Activated CD4-positive, alpha-beta T cell treated with anti-CD3 and anti-CD28 coated beads for 48 hours (primary cell): ENCODE measurements at places on chromosomes 12 and 14.
A peak's percentile ranks its signal among the peaks of the same experiment; 100 is the strongest.

- no peak for DNase-seq
Measured at GRCh38 chr14:68271913-68272391, 452.4 kb downstream of the RAD51B start.

- no peak for DNase-seq
Measured at GRCh38 chr12:59736359-59736758, 140.5 kb downstream of the SLC16A7 start.

DNA sequence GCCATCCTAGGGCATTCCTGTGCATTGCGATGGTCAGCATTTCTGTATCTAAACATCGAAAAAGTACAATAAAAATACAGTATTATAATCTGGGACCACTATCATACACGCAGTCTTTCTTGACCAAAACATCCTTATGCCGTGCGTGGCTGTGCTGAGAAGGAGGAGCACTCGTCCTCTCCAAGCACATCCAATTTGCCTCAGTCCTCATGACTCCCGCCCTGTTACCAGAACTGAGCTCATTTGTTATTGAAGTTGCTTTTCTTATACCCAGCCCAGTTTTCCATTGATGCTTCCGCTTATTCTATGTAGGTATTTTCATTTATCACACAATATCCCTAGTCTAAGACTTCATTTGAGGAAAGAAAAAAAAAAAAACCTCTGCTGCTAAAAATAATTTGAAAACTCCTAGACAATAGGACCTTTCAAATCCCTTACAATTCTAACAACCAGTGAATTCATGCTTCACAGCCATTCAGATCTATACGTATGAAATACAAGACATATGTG lies 236.9 kb upstream of the PLEKHG7 start:
- no peak for DNase-seq

- no peak for DNase-seq
Measured at GRCh38 chr12:48946205-48946604, 11.1 kb downstream of the ARF3 start.

DNA sequence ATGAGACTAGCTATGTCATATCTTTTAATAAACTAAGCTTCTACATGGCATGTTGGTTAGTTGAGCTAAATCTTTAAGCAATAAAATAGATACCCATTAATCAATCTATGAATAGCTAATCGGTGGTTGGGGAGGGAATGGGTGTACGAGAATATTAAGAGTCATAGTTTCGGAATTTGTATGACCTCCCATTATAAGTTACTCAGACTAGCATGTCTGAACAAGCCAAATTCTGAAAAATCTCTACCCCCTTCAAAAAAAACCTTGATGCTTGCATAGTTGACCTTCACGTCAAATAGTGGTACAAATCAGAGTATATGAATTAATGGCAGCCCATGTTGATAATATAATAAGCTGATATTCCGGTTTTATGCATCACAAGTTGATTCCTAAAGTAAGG lies 60.0 kb downstream of the PLEKHG7 start:
- no peak for DNase-seq

GRCh38 chr12:8648576-8649205 lies 13.9 kb downstream of the MFAP5 start:
- DNase-seq: peak; percentile 86

DNA sequence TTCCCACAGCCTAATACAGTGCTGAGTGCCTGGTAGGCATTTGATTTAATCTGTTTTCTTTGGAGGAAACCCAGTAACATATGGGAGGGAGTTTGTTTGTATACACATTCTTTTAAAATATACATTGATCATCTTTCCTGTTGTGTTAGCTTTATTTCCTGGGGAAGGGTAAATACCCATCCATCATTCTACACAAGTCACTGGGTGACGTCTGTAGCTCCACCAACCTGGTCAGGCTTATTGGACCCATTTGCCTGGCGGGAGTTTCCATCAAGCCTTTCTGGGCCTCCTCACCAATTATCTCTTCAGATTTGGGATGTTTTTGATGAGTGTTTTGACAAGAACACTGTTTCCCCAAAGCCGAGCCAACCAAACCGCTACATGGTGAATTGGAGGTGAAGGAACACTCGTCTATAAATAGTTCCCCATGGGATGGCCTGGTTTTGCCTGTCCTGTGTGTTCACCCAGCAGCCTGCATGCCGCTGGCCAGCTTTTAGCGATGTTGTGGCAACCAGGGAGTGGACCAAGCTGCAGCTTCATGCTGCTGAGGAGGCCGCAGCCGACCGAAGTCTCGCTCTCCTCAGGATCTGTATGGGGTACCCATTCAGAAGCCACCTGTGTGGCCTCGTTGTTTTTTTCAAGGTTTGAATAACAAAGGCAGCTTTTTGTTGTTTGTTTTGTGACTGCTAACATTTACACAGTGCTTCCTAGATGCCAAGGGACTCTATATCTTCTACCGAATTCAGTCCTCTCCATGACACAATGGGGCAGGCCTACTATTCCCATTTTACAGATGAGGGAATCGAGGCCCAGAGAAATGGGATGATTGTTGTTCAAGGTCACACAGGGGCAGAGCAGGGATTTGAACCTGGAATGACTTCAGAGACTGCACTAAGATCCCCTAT lies 22.6 kb downstream of the PLXNC1 start:
- no peak for DNase-seq

DNA sequence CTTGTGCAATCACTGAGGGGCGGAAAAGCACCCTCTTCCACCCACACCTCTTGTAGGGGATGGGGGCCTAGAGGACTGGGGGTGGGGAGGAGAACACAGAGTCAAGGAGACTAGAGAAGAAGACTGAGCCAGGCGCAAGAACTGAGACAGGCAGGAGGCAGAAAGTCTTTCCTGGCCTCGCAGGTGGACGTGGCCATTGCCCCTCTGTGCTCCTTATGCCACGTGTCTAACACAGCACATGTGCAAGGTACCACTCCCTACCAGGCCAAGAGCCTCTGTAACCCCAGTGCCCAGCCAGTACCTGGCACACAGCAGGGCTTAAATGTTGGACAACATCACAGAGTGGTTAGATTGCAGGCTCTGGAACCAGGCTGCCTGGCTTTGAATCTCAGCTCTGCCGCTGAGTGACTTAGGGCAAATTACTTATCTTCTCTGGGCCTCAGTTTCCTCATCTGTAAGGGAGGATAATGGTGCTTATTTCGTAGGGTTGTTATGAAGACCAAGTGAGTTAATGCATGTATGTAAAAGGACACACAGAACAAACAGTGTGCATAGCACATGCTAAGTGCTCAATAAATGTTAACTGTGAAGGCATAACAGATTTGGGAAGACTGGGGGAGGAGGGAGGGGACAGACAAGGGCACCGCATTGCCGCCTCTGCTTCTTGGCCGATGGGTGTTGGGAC lies 1.4 kb upstream of the TAMALIN start:
- no peak for DNase-seq

GRCh38 chr12:56880125-56880992 lies 53.8 kb downstream of the SDR9C7 start:
- no peak for DNase-seq

GRCh38 chr14:91153360-91153759 lies 39.5 kb downstream of the DGLUCY start:
- DNase-seq: no peak

- DNase-seq: peak; percentile 12
Measured at GRCh38 chr14:68182492-68182891, 362.9 kb downstream of the RAD51B start.

- no peak for DNase-seq
Measured at GRCh38 chr12:42407306-42407705, 81.3 kb downstream of the PPHLN1 start.

GRCh38 chr12:120983759-120984158 lies 5.4 kb downstream of the HNF1A start:
- no peak for DNase-seq

DNA sequence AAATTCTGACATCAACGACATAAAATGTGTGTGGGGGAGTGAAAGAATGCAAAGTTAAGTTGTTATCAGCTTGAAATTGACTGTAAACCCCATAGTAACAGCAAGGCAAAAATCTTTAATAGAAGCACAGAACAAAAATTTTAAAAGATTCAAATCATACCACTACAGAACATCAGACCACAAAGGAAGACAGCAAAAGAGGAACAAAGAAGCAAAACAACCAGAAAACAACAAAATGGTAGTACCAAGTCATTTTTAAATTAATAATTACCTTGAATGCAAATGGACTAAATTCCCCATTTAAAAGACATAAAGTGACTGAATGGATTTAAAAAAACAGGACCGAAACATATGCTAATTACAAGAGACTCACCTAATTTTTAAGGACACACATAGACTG lies 31.3 kb downstream of the A2M start:
- no peak for DNase-seq

DNA sequence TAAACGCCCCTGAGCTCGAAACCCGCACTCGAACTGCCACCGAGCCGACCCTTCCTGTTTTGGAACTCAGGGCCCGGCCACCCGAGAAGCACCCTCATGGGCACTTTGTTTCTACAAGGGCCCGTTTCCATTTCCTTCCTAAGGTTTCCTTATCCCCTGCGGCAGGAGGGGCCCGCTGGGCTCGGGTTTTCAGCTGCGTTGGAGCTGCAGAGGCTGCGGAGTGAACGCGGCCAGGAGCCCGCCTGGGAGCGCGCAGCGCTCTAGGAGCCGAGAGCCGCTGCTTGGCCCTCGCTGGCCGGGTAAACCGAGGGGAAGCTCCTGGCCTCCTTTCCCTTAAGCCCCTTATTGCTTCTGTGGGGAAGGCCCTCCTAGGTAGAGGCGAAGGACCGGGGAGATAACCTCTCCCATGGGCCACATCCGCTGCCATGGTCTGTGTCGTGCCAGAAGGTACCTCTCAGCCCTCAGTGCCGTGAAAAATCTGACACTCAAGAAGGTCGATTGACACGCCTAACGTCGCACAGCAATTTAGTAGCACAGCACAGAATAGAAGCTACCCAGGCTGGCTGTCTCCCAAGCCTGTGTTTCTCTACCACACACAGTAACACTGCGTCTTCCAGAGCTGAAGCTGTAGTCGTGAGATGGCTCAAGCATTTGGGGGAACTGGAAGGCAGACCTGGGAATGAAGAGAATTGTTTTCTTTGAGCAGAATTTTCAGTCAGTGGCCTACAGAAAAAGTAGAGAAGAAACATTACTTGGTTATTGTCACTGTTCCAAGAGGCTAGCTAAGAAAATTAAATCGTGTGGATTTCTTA lies 12.9 kb upstream of the CALM1 start:
- peak; percentile 64 for DNase-seq

DNA sequence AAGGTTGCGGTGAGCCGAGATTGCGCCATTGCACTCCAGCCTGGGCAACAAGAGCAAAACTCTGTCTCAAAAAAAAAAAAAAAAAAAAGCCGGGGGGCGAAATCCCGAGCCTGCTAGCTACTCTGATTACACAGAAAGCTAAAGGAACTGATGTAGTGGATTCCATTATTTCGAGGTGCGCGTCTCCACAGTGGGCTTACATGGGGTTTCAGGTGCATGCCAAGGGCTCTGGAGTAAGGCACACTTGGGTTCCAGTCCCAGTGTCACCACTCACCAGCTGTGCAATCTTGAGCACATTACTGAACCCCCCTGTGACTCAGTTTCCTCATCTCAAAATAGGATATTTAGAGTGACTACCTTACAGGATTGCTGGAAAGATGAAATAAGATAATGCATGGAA lies 1.7 kb upstream of the RAB15 start:
- DNase-seq: no peak

DNA sequence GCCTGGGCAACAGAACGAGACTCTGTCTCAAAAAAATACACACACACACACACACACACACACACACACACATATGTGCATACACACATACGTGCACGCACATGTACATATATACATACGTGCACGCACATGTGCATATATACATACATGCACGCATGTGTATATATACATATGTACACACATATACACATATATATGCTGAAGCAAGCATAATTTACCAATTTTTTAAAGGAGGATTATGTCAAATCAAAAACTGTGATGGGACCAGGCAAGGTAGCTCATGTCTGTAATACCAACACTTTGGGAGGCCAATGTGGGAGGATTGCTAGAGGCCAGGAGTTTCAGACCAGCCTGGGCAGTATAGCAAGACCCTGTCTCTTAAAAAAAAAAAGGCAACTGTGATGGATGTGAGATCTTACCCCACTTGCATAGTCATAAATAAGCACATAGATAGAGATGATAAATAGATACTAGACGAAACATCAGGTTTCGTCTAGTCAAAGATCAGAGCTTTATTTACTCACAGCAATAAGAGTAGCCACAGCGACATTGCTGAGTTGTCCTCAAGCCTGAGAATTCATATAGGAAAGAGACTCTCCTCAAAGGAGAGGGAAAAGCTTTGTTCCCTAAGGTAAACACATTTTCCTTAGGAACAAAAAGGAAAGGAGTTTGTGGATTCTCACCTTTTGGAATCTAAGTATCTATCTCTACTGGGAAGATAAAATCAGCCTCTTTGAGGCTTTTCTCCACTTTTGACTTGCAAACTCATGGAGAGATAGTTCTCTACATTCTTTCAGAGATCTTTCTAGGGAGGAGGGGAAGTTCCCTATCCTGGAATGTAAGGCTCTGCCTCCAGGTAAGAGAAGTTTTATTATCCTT lies 74.7 kb upstream of the AMN1 start:
- DNase-seq: no peak

- no peak for DNase-seq
Measured at GRCh38 chr14:94655169-94655710, 43.0 kb downstream of the SERPINA3 start.

DNA sequence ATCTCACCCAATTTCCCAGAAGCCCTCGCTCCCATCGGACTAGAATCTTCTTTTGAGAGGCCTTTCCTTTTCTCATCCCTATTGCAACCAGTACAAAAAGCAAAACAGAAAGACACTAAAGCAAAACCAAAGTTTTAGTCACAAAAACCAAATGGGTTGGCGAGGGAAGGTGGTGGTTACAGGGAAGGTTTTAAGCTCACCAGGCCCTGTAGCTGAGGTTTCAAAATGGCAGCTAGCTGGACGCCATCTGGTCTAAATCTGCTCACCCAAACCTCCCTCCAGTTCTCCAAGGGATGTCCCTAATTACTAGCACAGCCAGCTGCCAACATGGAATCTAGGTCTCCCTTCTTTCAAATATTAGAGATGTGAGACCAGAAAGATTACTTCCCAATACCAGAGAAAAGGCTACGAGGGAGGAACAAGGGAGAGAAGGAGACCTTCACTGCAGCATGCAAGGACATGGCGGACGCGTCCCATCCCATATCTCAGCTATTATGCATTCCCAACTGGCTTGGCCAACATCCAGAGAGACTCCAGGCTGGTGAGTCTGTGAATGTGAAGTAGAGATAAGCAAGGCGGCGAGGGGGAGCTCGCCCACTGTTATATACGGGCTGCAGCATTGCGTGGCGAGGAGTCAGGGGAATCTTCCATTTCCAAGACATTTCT lies 70.8 kb downstream of the DPF3 start:
- no peak for DNase-seq

DNA sequence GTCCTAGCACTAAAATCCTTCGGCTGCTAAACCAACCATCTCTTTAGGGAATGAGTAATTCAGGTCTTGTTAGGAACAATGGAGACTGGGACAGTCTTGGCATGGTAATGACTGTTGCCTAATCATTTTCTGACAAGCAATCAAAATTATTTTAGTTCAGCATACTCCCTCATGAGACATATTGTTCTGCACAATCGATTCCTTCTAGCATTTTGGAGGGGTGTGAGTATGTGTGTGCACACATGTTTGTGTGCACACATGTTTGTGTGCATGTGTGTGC lies 2.1 kb upstream of the KRT1 start:
- DNase-seq: no peak
